ENCODE measurements at places on chromosomes 6 and 20.

GRCh38 chr6:51678905-51679620, 408.4 kb downstream of the PKHD1 start:
- DNase-seq = no peak

GRCh38 chr6:158439255-158439654, 120.6 kb upstream of the TMEM181 start:
- no peak for DNase-seq

- DNase-seq = no peak
Observed at GRCh38 chr6:53109612-53110011, 39.0 kb downstream of the GCM1 start.

DNA sequence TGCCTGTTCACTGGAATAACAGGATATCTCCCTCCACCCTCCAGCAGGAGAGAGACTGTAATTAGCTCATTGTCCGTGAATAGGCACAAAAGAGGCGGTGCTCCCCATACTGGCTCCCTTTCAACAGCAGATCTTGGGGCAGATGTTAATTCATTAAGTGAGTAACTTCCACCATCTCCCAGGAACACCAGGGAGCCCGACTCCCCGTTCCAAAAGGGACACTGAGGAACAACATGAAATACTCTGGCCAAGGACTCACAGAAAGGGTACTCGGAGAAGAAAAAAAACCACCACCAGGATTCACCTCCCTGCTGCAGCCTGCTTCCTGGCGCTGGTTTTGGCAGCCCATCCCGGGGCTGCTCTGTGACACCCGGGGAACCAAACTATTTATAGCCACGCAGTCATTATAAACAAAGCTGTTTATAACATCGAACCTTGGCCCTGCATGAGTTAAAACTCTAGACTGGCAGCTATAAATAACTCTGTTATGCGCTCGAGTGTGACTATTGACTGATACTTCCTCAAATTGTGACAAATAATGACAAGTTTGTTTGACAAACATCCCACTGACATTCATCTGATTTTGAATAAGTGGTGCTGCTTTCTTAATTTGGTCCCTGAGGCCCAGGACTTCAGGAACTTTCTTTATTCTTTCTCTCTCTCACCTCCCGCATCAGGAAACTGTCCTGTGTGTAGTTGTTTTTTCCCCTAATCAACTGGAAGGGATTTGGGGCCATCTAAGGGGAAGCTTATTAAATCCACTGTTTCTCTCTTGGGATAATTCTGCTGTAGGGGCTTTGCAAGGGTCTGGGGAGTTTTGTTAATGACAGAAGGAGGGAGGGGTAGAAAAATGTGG, 521.6 kb downstream of the CD83 start:
- no peak for DNase-seq

DNA sequence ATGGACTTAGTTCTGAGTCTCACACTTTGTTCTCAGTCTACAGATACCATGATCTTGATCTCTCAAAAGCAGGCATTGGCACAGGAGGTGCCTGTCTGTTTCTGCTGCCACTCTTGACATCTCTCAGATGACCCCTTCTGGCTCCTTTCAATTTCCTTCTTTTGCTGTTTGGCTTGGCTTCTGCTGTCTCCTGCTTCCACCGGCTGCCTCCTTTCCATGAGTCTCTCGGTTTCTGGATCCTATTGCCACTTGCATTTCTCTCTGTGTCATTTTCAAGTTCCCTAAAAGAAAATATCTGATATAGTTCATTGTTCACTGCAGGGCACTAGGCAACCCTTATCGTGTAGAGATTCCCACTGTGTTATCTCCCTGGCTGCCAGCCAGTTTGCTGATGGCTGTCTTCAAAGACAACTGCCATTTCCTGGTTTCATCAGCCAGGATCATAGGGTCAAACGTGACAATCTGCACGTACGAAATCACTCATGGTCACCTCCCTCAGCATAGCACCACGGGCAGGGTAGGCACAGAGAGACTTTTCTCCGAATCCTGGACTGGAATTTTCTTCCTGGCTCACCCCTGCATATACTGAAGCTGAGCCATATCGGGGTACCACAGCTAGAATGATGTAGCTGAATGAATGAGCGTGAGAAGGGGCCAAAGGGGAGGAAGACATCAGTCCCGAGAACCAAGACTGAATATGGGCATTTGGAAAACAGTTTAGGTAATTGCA, 144.6 kb upstream of the TMEM170B start:
- DNase-seq = no peak

- no peak for DNase-seq
Observed at GRCh38 chr20:34201531-34201930, 39.7 kb upstream of the ASIP start.

DNA sequence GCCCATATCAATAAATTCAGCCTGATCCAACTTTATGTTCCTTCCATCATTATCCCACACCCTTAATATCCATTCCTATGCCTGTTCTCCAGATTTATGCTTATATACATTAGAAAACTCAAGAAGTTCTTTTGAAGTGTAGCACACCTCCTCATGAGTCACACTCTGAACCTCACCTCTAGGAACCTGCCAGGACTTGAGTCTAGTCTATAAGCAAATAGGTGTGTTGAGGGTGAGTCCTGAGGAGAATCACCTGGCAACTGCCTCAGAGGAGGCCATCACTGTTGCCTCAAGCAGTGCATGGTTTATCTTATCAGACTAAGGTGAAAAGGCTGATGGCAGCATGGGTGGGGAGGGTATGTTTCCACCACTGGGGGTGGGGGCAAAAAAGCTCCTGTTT, 496.7 kb downstream of the C6orf118 start:
- DNase-seq = no peak

DNA sequence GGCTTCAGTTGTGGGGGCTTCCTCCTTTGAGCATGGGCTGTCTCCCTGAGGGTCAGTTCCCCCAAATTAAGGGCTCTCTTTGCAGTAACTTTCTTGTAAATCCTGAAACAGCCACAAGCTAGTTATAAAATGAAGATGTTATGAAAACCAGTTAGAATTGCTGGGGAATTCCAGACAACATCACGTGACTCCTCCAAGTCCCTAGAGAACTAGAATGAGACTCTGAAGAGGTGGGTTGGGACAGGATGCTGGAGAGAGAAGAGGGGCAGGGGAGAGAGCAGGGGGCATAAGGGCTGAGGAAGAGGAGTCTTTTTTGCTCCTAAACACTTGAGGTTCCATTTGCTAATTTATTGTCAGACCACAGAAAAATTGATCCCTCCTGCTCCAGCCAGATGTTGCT, 380.3 kb downstream of the DHX35 start:
- no peak for DNase-seq

DNA sequence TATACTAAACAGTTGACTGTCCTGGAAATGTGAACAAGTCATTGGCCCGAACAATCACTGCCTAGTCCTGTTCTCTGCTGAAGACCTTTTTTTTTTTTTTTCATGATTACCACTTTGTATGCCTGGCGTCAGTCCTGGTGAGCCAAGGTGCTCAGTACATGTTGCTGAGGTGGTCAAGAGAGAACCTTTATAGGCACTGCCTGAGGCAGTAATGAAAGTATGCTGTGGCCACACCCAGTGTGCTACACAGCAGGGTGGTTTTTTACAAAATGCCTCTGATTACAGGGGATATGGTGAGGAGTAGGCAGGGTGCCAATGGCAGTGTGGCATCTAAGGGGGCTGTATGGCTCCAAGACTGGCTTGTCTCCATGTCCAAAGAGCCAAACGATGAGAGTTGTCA, 135.1 kb upstream of the ENPP5 start:
- DNase-seq = no peak

GRCh38 chr6:135568379-135568778, 70.8 kb upstream of the AHI1 start:
- no peak for DNase-seq

- DNase-seq = no peak
Observed at GRCh38 chr6:126086560-126086959, 100.2 kb downstream of the TRMT11 start.

DNA sequence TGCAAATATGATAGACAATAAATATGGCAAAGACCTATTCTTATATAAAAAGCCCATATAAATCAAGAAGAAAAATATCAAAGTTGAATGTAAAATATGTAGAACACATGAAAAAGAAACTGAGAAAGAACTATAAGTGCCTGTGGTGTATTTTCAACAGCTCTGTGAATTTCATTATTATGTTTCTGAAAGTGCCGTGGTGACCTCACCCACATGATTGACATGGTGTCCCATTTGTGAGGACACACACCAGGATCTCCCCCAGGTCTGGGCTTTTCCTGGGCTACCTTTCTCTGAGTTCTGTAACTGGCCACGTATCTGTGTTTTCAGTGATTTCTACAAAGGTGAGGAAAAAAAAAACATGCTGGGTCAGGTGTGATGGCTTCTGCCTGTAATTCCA, 86.7 kb downstream of the BMP6 start:
- DNase-seq = no peak

DNA sequence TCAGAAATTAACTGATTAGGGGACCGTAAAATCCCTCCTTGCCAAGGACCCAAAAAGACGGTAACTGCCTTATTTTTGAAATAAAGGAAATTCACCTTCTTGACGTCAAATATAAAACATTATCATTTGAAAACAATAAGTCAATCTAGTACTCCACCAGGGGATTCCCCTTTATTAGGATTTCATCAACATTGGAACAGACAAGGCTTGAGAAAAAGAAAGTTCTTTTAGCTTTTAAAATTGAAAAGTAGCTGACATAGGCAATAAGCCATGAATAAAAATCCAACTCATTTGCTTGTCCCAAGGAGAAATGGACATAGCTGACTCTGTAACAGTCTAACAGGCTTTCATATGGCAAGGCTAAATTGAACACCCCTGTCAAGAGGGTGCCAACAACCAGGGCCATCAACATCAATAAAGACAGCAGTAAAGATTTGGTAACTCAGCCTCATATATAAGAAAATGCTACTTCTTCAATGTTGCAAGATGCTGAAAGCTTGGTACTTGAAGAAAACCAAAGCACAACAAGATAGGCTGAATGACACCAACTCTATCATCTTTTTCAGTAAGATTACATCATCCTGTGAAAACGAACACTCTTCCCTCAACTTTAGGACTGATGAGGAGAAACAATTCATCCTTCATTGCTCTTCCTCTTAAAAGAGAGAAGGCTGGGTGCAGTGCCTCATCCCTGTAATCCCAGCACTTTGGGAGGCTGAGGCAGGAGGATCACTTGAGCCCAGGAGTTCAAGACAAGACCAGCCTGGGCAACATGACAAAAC, 121.0 kb upstream of the PRDM1 start:
- DNase-seq = no peak

DNA sequence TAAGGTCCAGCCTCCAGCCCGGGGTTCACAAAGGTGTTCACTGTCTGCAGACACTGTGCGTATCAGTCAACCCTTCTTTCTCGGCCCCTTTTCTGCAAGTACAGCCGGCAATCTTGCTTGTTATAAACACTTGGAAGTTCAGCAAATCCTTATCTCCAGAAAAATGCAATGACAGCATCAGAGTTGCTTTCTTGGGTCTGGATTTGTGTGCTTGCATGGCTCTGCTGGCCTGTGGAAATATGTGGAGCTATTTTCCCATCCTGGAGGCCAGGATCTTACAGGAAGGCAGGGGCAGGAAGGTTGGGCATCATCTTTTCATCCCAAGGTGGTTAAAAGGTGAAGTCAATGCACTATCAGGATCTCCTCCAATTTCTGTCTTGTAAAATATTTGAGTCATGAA, 100.3 kb downstream of the SMOC2 start:
- no peak for DNase-seq

DNA sequence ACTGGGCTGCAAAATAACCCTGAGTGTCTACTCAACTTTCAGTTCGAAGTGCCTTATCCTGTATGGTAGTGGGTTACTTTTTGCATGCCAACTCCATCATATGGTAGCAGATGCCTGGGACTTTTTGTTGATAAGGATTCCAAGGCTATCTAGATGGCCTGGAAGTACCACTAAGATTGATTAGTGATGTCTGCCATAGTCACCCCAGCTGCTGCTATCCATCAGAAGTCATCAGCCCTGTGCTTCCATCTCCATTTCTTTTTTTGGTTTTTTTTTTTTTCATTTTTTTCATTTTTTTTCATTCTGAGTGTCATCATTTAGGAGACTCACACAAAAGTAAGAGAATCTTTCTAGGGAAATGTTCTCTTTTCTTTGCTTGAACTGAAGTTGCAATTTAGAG, 217.4 kb upstream of the PLCB4 start:
- no peak for DNase-seq

GRCh38 chr6:337805-338368, 45.6 kb downstream of the DUSP22 start:
- no peak for DNase-seq

GRCh38 chr20:13533946-13534345, 104.8 kb downstream of the TASP1 start:
- no peak for DNase-seq

GRCh38 chr6:47303342-47303741, 6.4 kb downstream of the TNFRSF21 start:
- DNase-seq = no peak

DNA sequence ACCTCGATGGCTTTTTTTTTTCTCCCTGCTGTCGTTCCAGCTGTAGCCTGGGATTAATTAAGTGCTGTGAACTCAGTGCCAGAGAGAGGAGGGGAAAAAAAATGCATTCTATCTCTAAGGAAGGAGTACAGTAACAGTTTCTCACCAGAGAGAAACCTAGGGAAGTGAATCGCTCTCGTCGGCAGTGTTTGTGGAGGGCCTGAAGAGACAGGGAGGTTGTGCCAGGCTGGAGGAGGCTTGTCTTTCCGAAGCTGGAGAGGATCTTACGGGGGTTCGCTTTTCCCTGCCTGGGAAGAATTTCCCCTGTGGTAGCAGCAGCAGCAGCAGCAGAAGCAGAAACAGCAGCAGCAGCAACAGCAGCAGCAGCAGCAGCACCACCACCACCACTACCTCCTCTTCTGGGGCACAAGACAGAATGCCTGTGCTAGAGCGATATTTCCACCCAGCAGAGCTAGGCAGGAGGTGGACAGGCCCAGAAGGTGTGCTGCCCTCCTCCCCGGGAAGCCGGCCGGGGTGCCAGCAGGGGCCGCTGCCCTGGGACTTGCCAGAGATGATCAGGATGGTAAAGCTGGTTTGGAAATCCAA, 186.5 kb downstream of the PDE7B start:
- no peak for DNase-seq
